ENCODE measurements at places on chromosomes 2 and 18.

- no peaks in the 10 kb centered on the region for H3K36me3 ChIP-seq
- peaks cover 6% of the 10 kb centered on the region for H3K27me3 ChIP-seq
- DNase-seq: no peak
- H3K4me3 ChIP-seq: no peak overlapping the region
These were observed 50.9 kb upstream of the MAPK4 start for GRCh38 chr18:50509012-50509411.

- H3K27me3 ChIP-seq: no peaks in the 10 kb centered on the region
- no peak overlapping the region for H3K4me3 ChIP-seq
- H3K36me3 ChIP-seq: no peaks in the 10 kb centered on the region
- no peaks in the 10 kb centered on the region for H3K4me1 ChIP-seq
- H3K27ac ChIP-seq: no peak overlapping the region
- no peak for DNase-seq
These were observed 203.6 kb downstream of the MYT1L start for GRCh38 chr2:2127467-2127866.

DNA sequence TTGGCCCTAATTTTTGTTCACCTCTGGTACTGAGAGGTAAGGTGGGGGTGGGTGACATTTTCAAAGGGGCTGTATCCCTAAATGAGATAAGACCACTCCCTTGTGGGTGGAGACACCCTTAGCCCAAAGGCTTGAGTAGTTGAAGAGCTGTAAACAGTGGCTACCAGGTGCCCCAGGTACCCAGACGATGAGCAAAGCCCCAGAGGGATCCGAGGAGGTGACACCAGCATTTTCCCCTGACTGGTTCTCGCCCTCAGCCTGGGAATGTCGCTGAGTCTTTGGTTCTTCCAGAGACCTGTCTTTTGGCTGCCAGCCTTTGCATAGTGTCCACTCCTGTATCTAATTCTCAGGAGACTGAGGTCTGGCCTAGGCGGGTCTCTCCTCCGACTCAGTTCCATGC, 36.5 kb downstream of the RRM2 start:
- H3K36me3 ChIP-seq: no peaks in the 10 kb centered on the region
- no peak for DNase-seq
- no peak overlapping the region for H3K4me3 ChIP-seq
- no peak overlapping the region for H3K27ac ChIP-seq
- H3K27me3 ChIP-seq: no peaks in the 10 kb centered on the region
- peaks cover 5% of the 10 kb centered on the region for H3K4me1 ChIP-seq

GRCh38 chr2:240247241-240247867, 106.9 kb upstream of the OTOS start:
- no peaks in the 10 kb centered on the region for H3K27me3 ChIP-seq
- no peaks in the 10 kb centered on the region for H3K4me1 ChIP-seq
- no peak for DNase-seq
- H3K27ac ChIP-seq: no peak overlapping the region
- no peaks in the 10 kb centered on the region for H3K36me3 ChIP-seq
- H3K4me3 ChIP-seq: no peak overlapping the region

DNA sequence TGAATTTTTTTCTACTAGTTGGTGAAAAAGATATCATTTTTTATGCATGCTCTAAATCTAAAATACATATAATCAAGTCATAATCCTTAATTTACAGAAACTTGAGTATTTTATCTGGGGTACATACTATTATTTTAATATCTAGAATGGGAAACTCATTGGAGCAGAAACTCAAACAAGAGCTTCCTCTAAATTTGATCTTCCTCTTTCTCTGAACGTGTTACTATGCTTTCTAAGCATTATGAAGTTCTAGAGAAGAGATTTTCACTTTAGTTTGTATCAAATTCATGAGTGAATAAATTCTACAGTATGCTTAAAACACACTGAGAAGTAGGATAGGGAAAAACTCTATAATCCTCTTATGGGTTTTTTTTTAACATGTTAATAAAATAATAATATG, 20.6 kb upstream of the SLC38A11 start:
- peaks cover 66% of the 10 kb centered on the region for H3K4me1 ChIP-seq
- no peaks in the 10 kb centered on the region for H3K36me3 ChIP-seq
- no peaks in the 10 kb centered on the region for H3K27me3 ChIP-seq
- H3K4me3 ChIP-seq: no peak overlapping the region
- DNase-seq: peak; percentile 46

DNA sequence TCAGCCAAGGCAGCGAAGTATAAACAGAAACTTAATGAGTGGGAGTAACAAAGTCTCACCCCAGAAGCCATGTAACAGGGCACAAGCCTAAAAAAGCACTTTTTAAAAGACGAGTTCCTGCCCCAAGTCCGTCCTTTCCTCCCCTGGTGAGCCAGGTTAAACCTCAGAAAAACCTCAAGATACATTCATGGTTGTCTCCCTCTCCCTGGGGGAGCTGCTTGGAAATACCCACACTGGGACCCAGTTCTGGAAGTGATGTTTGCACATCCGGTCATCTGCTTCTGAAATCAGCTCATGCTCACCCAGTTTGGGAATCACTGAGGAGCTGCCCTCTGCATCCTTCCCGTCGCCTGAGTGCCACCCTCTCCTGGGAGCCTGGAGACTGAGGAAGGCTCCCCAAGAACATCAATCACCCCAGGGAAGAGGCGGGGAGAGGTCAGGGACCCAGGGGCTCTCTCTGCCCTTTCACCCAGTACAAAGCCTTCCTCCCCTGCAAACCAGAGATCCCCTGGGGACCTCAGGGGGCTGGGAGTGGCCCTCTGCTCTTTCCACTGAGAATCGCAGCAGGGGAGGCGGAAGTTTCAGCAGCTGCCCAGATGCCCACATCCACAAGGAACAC, 150.6 kb upstream of the AGAP1 start:
- no peaks in the 10 kb centered on the region for H3K4me1 ChIP-seq
- no peak for DNase-seq
- H3K36me3 ChIP-seq: no peaks in the 10 kb centered on the region
- H3K27me3 ChIP-seq: no peaks in the 10 kb centered on the region
- no peak overlapping the region for H3K27ac ChIP-seq

DNA sequence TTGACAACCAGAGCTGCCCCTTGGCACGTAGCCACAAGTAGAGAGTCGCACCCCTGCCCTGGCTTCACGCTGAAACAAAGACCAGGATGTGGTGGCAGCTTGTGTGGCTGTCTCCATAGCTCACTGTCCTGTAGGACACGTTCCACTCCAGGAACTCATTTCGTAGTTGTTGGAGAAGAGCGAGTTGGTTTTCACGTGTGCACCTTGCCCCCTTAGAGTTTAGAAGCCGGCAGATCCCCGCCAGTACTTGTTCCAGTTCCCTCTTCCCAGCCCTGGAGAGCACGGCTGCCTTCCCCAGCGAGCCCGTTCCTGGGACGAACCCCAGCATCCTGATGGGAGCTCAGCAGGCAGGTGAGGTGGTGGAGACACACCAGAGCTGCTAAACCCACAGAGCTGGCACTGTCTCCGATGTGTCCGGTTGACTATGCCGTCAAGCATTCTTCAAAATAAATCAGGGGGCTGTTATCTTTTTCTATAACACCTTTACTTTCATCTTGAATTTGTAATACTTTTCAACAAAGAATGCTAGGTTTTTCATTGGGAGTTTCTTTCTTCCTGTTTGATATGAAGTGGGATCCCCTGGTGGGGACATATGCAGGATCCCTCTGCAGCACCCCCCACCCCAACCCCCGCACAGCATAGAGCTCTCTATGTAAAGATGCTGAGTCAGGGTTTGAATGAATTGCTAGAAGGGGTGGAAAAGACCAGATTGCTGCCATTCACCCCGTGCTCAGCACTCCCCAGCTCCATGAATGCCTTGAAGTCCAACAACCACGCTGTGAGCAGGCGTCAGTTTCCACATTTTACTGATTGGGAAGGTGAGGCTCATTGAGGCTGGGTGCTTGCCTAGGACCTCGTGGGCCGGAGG, 44.5 kb downstream of the GREB1 start:
- no peaks in the 10 kb centered on the region for H3K27me3 ChIP-seq
- H3K4me1 ChIP-seq: no peaks in the 10 kb centered on the region
- DNase-seq: no peak
- H3K4me3 ChIP-seq: no peak overlapping the region

DNA sequence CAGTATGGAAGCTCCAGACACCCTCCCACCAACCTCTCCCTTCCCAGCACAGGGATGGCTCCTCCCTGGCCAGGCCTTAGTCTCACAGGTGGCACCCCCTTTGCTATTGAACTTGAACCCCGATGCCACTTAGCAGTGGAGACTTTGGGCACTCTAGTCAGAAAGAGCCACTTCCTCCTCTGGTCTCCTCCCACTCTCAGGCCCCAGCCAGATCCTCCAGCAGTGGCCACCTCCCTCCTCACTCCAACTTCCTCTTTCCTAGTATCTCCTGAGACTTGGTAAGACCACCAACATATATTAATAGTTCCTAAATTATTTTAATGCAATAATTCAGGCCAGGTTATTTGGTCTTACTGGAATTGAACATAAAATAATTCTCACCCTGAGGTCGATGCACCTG, 437.2 kb upstream of the ID2 start:
- no peak overlapping the region for H3K27ac ChIP-seq
- no peaks in the 10 kb centered on the region for H3K27me3 ChIP-seq
- no peaks in the 10 kb centered on the region for H3K4me1 ChIP-seq
- H3K36me3 ChIP-seq: no peaks in the 10 kb centered on the region

- DNase-seq: no peak
- no peaks in the 10 kb centered on the region for H3K27me3 ChIP-seq
- H3K36me3 ChIP-seq: no peaks in the 10 kb centered on the region
- H3K4me1 ChIP-seq: peaks cover 11% of the 10 kb centered on the region
- H3K27ac ChIP-seq: no peak overlapping the region
These were observed 21.6 kb upstream of the VPS4B start for GRCh38 chr18:63443829-63444228.

GRCh38 chr2:42442774-42443173, 51.0 kb downstream of the KCNG3 start:
- H3K27me3 ChIP-seq: no peaks in the 10 kb centered on the region
- H3K4me1 ChIP-seq: no peaks in the 10 kb centered on the region
- no peak overlapping the region for H3K4me3 ChIP-seq
- no peaks in the 10 kb centered on the region for H3K36me3 ChIP-seq
- H3K27ac ChIP-seq: no peak overlapping the region

DNA sequence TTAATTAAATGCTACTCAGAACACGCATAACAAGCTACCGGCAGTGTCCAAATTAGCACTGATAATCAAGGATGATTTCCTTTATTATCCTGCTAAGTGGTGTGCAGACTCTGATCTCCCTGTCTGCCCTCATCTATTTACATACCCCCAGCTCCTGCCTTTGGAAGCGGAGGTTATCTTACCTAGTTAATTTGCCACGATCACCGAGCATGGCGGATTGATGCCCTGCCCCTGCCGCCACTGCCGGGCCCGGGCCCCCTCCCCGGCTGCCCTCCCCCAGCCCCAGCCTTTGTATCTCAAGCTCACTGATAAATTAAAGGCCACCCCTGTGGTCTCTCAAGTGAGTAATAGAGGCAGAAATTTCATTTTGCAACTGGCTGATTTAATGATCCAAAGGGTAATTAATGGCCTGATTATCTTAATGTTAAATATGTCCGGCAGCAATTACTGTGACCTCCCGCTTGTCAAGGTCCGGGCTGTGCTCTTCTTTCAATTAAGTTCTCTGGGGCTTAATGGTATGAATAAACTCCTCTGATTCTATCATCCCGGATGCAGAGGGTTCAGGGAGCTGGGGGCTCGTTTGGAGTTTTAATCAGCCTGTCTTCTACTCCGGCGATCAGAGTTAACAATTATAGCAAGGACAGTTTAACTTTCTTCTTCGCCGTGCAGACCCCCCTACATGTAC, 113.4 kb downstream of the GBX2 start:
- no peaks in the 10 kb centered on the region for H3K36me3 ChIP-seq
- no peak for DNase-seq

- H3K27me3 ChIP-seq: no peaks in the 10 kb centered on the region
- H3K27ac ChIP-seq: no peak overlapping the region
- no peaks in the 10 kb centered on the region for H3K36me3 ChIP-seq
- H3K4me1 ChIP-seq: no peaks in the 10 kb centered on the region
- no peak for DNase-seq
These were observed 297.9 kb downstream of the LRATD1 start for GRCh38 chr2:14930441-14930840.

DNA sequence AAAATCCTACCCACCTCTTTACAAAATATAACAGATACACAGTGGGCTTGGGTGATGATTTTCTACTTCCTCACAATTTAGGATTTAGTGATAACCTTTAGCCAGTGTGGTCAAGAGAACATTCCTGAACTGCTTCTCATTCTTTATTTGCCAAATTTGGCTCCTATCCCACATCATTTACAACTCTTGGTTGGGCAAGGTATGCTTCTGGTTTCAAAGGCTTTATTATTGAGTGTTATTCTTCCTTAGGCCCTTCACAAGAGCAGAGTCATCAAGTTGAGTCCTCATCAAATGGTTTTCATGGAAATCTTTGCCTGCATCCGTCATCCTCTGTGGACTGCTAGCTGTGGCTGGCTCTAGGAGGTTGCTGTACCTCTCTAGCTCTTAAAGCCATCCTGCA, 472.0 kb upstream of the ETAA1 start:
- H3K36me3 ChIP-seq: no peaks in the 10 kb centered on the region
- no peak overlapping the region for H3K27ac ChIP-seq
- H3K4me3 ChIP-seq: no peak overlapping the region
- H3K4me1 ChIP-seq: no peaks in the 10 kb centered on the region
- no peaks in the 10 kb centered on the region for H3K27me3 ChIP-seq

- no peak overlapping the region for H3K4me3 ChIP-seq
- no peak overlapping the region for H3K27ac ChIP-seq
- H3K36me3 ChIP-seq: no peaks in the 10 kb centered on the region
- no peaks in the 10 kb centered on the region for H3K4me1 ChIP-seq
- H3K27me3 ChIP-seq: no peaks in the 10 kb centered on the region
- no peak for DNase-seq
These were observed 64.1 kb upstream of the SPHKAP start for GRCh38 chr2:228245601-228246000.

GRCh38 chr2:207960090-207960489, 65.2 kb downstream of the PLEKHM3 start:
- no peak for DNase-seq
- H3K4me3 ChIP-seq: no peak overlapping the region
- H3K36me3 ChIP-seq: peaks cover 4% of the 10 kb centered on the region
- no peaks in the 10 kb centered on the region for H3K27me3 ChIP-seq
- no peak overlapping the region for H3K27ac ChIP-seq

GRCh38 chr2:192159208-192159607, 35.5 kb downstream of the TMEFF2 start:
- DNase-seq: no peak
- no peak overlapping the region for H3K27ac ChIP-seq
- no peak overlapping the region for H3K4me3 ChIP-seq
- H3K36me3 ChIP-seq: no peaks in the 10 kb centered on the region
- peaks cover 21% of the 10 kb centered on the region for H3K4me1 ChIP-seq
- no peaks in the 10 kb centered on the region for H3K27me3 ChIP-seq
